DMS 273 treated with DMSO at 0.1 percent for 48 hours (cell line): ENCODE measurements at places on chromosomes 6 and 20.
A peak's percentile ranks its signal among the peaks of the same experiment; 100 is the strongest.

DNA sequence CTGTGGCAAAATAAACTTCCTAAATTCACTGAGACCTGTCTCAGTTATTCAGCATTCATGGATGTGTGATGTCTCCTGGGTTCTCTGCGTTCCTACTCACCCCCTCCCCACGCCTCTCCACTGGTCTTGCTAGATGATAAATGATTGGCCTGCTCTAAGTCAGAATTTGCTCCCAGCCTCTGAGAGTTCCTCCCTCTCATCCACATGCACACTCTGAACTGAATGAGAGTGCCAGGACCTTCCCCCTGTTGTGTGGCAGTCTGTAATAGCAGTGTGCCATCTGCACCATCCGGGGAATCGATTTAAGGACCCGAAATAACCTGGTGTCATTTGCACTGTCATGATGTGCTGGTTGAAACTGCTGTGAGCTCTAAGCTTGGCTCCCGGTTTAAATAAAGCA, 135.8 kb upstream of the AFDN start:
- DNase-seq, result peak; percentile 18

- DNase-seq, result no peak
These were observed 123.4 kb downstream of the MAP7 start for GRCh38 chr6:136426627-136427377.

- DNase-seq, result no peak
These were observed 566.3 kb downstream of the DHX35 start for GRCh38 chr20:39528436-39528835.

GRCh38 chr20:43383026-43383795, 74.5 kb upstream of the SRSF6 start:
- no peak for DNase-seq

DNA sequence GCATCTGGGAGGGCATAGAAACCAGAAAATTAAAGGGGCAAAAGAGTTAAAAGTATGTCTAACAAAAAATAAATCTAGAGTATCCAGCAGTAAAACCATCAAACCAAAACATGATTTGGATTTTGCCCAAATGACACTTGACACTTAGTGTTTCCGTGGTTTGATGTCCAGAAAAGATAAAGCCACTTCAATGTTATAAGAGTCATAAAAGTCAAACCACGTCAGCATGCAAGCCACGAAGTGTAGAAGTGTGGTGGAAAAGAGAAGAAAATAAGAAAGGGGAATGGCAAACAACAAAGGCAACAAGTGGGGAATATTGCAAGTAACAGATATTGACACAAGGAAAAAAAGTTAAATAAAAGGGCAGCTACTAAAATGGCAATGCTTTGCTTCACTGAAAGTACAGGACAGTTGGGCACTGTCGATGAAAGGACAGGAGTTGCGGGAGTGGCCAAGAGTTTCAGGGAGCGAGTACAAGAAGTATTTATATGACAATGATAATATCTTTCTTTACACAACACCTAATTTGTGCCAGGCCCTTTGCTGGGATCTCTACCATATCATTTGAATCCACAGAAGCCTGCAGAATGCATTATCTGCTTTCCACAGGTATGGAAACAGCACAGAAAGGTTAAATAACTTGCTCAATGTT, 6.3 kb upstream of the HDDC2 start:
- no peak for DNase-seq

GRCh38 chr6:98678481-98678880, 155.9 kb upstream of the POU3F2 start:
- no peak for DNase-seq

- DNase-seq, result no peak
These were observed 181.0 kb upstream of the RSPO3 start for GRCh38 chr6:126937426-126937825.

DNA sequence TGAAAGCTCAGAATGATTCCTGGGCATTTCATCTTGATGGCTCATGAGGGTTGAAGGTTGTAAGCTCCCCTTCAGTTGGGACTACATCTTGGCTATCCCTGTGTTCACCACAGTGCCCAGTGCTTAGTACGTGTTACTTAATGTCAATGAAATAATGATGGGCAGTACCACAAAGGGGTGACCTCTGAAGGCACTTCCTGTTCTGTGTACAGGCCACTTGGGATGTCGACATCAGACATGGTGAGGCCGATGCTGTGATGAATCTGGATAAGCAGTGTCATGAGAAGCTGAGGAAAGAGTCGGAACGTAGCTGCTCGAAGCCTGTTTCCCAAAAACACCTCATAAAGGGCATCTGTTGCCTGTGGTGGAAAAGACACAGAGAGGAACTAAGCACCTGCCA, 27.6 kb upstream of the RBL1 start:
- no peak for DNase-seq

DNA sequence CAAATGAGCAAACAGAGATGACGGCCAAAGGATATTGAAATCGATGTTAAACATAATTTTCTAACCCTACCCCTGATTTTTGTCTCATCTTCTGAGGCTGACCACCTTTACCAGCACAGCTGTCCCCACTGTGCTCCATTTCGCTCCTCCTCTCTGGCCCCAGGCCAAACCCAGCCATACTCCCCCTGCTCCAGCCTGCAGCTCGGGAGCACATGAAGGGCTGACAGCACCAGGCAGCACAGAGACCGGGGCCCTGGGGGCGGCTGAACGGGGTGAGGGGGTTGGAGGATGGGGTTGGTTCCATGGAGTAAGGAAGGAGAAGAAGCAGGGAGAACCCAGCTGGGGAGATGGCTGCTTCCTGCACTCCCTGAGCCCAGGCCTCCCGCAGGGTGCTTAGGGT, 3.2 kb upstream of the NCR2 start:
- DNase-seq, result no peak

GRCh38 chr20:4560667-4561066, 161.0 kb upstream of the PRND start:
- no peak for DNase-seq

- no peak for DNase-seq
These were observed 280.6 kb downstream of the FARS2 start for GRCh38 chr6:5541751-5542432.
